Stimulated activated CD4-positive, alpha-beta T cell treated with anti-CD3 and anti-CD28 coated beads, Interleukin-2, amount 100 ng/mL, for 24 hours (primary cell): ENCODE measurements at places on chromosomes 12 and 14.

- no peak for DNase-seq
Observed at GRCh38 chr12:89949457-89950195, 241.0 kb upstream of the ATP2B1 start.

DNA sequence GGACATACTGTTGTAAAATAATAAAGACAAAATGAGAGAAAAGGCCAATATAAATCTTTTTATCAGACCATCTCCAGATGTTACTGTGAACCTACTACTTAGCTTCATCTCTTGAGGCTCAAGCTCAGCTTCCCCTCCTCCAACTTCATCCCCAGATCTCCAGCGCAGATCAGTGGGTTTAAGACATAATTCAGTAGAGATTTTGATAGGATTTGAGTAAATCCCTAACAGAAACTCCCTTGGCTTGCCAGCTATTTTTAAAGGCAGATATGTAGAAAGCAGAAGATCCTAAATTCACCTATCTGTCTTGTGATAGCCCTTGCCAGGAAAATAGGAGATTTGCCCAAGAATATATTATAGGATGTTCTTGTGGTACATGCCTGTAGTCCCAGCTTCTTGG is 236.7 kb downstream of the FBXL14 start:
- DNase-seq = no peak

DNA sequence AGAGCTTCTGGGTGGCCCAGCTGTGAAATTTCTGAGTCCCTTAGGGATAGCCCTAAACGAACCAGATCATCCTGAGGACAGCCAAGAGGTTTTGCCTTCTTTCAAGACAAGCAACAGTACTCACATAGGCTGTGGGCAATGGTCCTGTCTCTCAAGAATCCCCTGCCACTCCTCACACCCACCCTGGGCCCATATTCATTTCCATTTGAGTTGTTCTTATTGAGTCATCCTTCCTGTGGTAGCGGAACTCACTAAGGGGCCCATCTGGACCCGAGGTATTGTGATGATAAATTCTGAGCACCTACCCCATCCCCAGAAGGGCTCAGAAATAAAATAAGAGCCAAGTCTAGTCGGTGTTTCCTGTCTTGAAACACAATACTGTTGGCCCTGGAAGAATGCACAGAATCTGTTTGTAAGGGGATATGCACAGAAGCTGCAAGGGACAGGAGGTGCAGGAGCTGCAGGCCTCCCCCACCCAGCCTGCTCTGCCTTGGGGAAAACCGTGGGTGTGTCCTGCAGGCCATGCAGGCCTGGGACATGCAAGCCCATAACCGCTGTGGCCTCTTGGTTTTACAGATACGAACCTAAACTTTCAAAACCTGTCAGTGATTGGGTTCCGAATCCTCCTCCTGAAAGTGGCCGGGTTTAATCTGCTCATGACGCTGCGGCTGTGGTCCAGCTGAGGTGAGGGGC is 38.9 kb downstream of the DAD1 start:
- DNase-seq = peak; percentile 72

- no peak for DNase-seq
Observed at GRCh38 chr12:120429368-120429767, 8.5 kb upstream of the COX6A1 start.

GRCh38 chr12:55637467-55637866 is 775 bp downstream of the OR10P1 start:
- no peak for DNase-seq

- DNase-seq = no peak
Observed at GRCh38 chr12:15047611-15048010, 74.8 kb downstream of the PDE6H start.

- no peak for DNase-seq
Observed at GRCh38 chr12:62214846-62215245, 45.4 kb upstream of the USP15 start.

- no peak for DNase-seq
Observed at GRCh38 chr12:41051954-41052353, 136.2 kb upstream of the PDZRN4 start.

- no peak for DNase-seq
Observed at GRCh38 chr12:102010265-102010994, 51.4 kb downstream of the WASHC3 start.

GRCh38 chr12:43835656-43836474 is at the start of gene TMEM117:
Gene TMEM117 (plus strand): TSS chr12:43836081.
- DNase-seq = peak; percentile 61

DNA sequence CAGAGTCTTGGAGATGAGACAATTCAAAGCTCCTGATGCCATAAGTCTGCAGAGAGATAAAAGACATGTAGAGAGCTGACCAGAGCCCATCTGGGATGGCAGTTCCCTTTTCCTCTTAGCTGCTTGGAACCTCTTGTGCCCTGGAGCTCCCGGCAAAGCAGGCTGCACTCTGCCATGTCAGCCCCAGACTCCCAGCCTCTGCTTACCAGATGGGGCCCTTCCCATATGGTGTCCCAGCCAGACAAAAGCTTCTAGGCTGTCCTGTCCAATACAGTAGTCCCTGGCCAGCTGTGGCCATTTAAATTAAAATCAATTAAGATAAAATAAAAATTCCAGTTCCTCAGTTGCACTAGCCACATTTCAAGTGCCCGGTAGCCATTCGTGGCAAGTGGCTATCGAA is 303.9 kb downstream of the TTC6 start:
- no peak for DNase-seq

- no peak for DNase-seq
Observed at GRCh38 chr12:123607756-123608155, 5.9 kb downstream of the DDX55 start.

DNA sequence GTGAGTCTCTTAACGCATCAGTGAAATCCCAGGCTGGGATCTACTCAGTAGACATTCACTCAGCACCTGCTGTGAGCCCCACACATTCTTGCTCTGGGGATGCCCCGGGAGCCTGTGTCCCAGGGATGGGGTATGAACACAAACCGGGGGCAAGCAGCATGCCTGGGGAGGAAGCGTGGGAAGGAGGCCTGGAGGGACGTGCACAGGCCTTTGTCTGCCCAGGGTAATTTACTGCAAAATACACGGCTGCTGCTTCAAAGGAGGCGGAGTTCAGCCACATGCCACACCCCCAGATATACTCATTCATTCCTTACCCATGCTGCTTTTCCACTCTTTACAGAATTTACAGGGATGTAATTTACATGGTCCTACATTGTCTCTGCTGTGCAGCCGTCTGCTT is 187.8 kb downstream of the ADGRD1 start:
- DNase-seq = no peak

DNA sequence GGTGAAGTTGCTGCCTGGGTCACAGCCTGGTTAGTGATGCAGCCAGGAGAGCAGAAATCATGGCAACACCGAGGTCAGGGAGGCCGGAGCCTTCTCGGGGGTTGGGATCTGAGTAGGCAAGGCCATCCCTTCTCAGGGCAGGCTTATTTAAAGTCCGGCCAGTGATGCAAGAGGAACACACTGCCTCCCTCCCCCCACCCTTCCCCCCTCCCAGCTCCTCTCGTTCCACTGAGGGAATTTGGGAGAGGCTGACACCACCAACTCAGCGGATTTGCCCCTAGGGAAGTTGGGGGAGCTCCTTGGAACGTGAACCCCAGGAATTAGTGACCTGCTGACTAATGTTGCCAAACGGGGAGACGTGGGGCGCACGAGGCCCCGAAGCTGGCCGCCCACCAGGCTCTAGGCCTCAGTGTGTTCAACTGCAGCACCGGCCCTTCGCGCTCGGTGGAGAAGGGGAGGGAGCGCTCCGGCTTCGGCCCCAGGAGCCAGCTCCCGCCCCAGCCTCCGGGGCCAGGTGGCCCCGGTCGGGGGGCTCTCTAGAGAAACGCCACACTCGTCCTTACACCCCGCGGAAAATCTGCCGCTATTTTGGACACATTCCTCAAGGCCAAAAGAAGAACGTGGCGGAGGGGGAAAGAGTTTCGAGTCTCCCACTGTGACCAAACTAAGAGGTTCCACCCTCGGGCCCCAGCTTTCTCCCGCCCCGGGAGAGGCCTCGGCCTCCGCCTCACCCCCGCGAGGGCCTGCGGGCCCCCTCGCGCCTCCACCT is 1.6 kb downstream of the CTDSP2 start:
- peak; percentile 50 for DNase-seq

DNA sequence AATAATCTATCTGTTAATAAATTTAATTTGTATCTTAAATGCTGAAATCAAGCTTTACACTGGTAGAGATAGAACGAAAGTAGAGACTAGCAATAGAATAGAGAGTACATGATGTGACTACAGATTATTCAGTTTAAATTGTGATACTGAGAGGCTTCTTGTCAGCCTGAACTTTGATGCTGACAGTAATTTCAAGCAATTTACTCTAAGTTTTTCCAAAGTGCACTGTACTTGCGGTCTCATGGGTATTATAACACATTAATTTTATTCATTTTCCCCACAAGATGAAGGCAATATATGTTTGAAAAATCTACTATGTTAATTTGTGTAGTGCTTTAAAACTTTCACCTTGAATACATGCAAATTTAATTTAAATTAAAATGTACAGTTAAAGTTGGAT is 914.0 kb upstream of the FBXO33 start:
- no peak for DNase-seq

DNA sequence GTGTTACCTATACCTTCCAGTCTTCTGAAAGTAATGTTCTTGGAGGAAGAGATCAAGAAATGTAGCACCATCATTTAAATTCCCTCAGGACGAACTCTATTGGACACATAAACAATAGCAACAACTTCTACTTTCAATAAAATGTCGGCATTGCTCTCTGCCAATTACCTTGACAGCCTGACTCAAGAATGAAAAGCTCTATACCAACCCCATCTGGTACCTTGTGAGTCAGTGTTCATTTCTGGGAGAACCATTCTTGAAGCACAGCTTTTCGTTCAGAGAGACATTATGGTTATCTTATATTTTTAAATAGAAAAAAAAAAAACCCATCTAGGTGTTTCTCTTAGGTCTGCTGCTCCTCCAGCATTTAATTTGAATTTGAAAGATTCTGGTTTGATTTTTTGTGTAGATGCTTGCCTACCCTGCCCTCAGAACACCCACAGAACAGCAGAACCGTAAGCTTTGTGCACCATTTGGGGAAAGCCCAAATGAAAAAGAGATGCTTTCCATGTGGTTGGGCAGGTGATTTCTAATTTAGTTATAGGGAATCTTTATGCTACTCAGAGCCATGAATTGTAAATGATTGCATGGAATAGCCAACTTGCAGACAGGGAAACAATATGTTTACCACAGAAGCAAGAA is 156.0 kb downstream of the SAMD4A start:
- no peak for DNase-seq

DNA sequence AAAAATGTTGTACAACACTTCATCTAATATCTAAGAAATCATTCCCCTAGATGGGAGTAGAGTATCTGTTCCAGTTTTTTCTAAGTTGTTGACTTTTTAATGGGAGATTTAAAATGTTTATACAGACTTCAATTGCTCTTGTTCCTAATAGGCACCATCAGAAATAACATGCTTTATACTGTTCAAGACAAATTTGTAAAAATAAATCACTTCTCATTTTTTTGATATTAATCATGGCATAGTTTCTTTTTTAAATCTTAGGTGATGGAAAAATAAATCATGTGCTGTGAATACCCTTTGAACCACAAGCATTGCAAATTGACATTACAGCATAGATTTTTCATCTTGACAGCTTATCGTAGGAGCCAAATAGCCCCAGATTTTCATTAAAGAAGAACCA is 473.5 kb upstream of the MGAT4C start:
- no peak for DNase-seq

GRCh38 chr14:68363466-68363842 is 429.4 kb downstream of the ZFP36L1 start:
- no peak for DNase-seq

DNA sequence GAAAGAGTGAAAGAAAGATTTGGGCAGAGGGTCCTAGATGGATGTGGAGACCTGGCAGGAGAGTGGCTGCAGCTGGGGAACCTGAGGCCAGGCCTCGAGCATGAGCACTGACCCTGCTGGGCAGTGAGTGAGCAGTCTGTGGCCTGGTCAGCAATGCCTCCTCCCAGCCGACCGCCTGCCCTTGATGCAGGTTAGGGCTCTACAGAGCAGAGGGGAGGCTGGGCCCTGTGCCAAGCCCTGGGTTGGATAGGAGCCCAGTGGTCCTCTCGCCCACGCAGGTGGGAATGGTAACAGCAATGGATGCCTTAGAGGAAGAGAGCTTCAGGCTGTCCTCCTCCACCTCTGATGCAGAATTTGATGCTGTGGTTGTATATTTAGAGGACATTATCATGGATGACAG is 59.8 kb downstream of the RAB35 start:
- DNase-seq = no peak

GRCh38 chr14:95495538-95496025 is 20.9 kb downstream of the SYNE3 start:
- DNase-seq = peak; percentile 21

DNA sequence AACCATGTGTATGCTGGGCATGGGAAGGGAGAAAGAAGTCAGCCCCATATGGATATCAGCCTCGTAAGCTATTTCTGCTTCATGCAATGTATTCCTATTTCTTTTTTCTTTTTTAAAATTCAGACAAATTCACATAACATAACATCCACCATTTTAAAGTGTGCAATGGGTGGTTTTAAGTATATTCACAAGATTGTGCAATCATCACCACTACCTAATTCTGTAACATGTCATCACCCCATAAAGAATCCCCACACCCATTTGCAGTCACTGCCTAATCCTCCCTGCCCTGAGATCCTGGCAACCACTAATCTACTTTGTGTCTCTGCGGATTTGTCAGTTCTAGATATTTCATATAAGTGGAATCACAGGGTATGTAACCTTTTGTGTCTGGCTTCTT is 9.5 kb downstream of the POMT2 start:
- no peak for DNase-seq

DNA sequence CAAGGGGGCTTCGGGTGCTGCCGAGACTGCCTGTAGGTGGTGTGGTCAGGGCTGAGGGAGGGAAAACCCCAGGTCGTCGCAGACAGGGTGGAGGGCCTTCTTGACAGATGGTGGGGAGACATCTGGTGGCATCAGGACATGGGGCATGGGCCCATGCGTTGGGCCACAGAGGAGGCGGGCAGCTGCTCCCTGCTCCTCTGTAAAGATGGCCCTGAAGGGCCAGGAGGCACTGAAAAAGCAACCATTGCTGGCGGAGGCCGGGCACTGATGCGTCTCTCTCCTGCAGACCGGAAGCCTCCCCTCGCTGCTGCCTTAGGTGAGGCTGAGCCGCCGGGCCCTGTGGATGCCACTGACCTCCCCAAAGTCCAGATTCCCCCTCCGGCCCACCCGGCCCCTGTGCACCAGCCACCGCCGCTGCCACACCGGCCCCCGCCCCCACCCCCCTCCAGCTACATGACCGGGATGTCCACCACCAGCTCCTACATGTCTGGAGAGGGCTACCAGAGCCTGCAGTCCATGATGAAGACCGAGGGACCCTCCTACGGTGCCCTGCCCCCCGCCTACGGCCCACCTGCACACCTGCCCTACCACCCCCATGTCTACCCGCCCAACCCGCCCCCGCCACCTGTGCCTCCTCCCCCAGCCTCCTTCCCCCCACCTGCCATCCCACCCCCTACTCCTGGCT is 28.8 kb downstream of the CCNK start:
- no peak for DNase-seq

GRCh38 chr14:92460916-92461579 is 52.5 kb upstream of the RIN3 start:
- no peak for DNase-seq

GRCh38 chr14:73576391-73576790 is 7.4 kb downstream of the ACOT2 start:
- DNase-seq = no peak

- no peak for DNase-seq
Observed at GRCh38 chr12:49368240-49368600, 958 bp downstream of the SPATS2 start.
